CD4-positive, alpha-beta T cell treated with Interleukin-12 subunit alpha and Interleukin-12 subunit beta, for 1 hour (primary cell): ENCODE measurements at places on chromosomes 16 and 17.

GRCh38 chr16:62543516-62543915, 507.3 kb upstream of the CDH8 start:
- DNase-seq, result no peak

- no peak for DNase-seq
Measured at GRCh38 chr17:80986816-80987475, 4.7 kb upstream of the CHMP6 start.

DNA sequence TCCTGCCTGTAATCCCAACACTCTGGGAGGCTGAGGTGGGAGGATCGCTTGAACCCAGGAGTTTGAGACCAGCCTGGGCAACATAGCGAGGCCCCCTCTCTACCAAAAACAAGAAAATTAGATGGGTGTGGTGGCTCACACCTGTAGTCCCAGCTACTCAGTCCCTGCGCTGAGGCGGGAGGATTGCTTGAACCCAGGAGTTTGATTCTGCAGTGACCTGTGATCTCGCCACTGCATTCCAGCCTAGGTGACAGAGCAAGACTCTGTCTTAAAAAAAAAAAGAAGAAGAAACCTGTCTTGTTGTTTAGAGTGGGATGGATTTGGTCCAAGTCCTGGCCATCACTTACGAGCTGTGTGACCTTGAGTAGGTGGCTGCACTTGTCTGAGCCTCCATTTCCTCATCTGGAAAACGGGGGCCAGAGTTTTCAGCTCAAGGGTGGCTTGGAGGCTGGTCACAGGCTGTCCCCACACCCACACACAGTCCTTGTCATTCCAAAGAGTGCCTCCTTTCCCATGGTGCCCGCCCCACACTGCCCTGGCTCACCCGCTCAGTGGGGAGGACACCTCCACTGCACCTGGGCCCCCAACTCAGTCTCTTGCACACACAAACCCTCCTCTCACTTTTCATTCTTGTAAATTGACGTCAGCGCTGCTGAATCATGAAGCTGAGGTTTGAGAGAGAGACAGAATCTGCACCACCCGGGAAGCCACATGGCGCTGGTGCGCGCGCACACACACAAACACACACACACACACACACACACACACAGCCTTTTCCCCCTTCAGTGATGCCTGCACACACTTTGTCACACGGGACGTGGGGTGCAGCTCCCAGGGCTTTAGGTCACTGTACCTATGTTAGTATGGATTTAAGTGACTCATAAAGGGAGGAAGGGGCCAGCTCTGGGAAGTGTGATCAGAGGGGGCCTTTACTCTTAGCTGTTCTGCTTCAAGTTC, 4.2 kb downstream of the SOCS1 start:
- DNase-seq, result peak; percentile 80

- peak; percentile 20 for DNase-seq
Measured at GRCh38 chr16:1150511-1150982, 2.4 kb upstream of the CACNA1H start.

GRCh38 chr16:84988328-84989080, 22.8 kb downstream of the ZDHHC7 start:
- DNase-seq, result no peak

GRCh38 chr17:49589577-49589927, 13.9 kb downstream of the NXPH3 start:
- DNase-seq, result no peak

DNA sequence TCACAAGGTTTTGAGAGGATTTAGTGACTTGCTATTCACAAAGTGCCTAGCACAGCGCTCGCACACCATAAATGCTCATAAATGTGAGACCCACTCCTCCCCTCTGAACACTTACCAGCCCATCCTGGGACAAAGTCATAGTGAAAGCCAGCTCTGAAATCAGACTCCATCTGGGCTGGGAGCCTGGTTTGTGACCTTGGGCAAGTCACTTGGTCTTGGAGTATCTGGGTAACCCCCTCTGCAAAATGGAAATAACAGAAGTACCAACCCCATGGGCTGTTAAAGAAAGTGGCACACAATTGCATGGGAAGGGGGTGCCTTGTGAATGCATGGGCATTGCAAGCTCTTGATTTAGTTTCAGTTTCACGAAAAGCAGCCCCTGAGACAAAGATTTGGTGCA, 104.7 kb upstream of the CDH5 start:
- DNase-seq, result no peak

- no peak for DNase-seq
Measured at GRCh38 chr17:79739148-79740062, 8.7 kb downstream of the ENPP7 start.

DNA sequence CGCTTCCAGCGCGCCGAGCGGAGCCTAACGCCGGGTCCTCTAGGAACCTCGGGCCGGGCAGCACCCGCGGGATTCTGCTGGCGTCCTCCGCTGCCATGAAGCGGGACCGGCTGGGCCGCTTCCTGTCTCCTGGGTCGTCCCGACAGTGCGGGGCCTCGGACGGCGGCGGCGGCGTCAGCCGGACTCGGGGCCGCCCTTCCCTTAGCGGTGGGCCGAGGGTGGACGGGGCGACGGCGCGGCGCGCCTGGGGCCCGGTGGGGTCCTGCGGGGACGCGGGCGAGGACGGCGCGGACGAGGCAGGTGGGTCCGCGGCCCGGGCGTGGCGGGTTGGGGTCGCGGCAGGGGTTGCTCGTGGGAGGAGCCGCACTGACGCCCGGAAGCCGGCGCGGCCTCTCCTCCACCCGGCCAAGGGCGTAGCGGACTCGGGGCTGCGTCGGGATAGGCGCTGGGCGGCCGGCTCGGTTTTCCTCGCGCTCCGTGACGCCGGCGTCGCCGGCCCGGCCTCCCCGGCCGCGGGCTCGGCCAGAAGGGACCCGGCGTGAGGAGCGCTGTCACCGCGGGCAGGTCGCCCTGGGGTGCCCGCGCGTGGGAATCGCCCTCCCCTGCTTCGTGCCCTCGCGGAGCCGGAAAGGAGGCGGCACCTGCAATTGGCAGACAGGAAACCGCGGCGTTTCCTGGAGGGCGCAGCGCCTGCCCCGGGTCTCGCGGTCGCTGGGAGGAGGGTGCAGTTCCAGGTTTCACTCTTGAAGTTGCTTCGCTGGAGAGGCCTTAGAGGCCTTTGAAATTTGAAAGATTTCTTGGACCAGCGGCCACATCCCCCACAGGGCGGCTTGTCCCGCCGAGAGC, 432 bp downstream of the ZNF276 start:
- peak; percentile 93 for DNase-seq

DNA sequence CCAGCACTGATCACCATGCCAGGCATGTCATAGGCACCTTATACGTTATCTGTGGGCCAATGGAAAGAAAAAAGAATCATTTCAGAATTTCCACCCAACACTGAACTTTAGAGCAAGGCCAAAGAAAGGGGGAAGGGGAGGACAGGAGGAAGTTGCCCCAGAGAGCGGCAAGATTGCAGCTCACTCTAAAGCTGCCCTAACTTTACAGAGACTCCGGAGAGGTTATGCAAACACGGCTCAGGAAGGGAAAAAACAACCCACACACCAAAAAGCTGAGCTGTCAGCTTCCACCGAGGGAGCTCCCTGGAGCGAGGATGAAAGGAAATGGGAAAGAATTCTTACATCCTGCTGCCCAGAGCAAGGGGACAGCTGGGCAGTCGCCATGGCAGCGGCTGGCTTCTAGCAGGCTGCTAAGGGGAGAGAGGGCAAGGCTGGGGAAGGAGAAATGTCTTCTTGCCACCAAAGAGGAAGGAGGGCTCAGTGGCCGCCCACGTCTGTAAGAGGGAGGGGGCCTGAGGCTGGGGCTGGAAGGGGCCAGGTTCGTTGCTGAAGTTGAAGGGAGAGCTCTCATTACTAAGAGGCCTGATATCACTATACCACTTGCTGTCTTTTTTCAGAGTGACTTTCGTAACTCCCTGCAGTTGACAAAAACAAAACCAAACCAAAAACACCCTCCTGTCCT, 18.2 kb downstream of the COTL1 start:
- peak; percentile 58 for DNase-seq

- no peak for DNase-seq
Measured at GRCh38 chr17:18937981-18938691, 13.8 kb upstream of the SLC5A10 start.

DNA sequence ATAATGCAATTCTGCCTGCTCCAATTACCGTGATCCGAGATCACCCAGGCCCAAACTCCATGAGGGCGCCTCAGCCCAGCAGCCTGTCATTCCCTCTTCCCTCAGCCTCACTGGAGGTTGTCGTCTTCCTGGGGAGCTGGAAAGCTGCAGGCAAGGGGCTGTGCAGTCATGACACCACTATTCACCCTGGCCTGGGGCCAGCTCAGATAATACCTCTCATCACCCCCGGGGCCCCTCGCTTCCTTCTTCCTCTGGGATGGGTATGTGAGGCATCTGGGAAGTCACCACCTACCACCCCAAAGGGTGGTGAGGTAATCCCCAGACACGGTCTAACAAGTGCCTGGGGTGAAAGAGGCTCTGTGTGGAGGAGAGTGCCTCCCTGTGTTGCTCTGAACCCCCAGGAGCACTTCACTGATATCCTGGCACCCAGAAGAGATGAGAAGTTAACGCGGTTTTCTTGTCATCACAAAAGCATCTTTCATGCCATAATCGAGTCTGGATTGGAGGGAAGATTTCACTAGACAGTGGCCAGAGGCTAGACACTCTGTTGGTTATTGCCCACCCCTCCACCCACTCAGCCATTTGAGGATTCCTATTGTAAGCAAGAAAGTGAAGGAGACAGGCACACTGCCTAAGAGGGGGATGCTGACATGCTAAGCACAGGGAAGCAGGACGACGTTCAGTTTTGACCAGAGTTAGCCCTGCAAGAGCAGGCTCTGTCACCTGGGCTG, 18.4 kb downstream of the CFAP20 start:
- no peak for DNase-seq

DNA sequence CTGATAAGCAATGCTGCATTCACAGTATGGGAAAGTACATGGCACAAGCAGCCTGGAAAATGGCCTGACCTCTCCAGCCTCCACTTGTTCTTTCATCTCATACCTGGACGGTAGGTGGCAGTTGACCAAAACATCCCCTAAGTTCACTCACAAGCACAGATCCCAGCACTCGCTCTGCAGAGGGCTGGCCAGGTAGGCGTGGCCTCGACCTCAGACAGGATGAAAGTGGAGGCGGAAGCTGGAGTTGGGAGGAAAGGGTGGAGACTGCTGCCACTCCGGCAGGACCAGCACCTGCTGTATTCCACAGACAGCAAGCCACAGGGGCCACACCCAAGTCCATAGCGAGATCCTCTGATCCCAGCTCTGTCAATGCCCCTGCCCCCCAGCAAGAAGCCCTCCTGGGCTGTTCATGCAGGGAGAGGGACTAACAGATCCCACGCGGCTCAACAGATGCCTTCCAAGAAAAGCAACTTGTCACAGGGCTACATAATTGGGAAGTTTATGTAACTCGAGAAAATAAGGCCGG, 31.3 kb downstream of the ZCCHC14 start:
- DNase-seq, result peak; percentile 20

DNA sequence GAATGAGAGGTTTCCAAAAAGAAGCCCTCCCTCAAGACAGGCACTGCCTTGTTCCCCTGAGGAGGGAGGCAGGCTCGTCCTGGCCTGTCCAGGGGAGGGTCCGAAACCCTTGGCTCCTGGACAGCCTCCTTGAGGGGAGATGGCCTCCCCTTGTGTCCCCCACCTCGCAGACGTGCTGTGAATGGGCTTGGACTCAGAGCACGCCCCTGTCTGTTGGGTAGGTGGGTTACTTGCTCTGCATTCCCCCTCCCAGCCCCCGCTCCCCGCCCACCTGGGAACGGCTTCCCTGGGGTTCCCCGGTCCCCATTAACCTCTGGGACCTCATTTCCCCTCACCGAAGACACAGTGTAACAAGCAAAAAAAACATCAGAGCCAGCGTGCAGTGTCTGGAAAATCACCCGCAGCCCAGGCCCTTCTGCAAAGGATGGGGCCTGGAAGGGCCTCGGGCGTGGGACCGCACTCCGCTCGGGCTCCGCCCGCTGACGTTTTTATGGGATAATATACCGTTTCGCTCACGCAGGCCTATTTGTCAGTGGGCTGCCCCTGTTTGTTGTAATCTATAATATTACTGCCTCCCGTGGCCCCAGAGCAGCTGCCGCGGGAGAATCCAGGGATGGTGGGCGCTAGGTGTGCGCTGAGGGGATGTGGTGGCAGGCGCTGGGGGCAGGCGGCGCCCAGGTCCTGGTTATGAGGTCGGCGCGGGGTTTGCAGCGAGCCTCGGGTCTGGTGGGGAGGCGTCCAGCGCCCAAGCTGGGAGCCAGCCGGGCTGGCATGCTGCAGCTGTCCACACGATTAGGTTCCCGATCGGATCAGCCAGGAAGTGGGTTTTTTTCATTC, 11.1 kb downstream of the BAHCC1 start:
- DNase-seq, result no peak

DNA sequence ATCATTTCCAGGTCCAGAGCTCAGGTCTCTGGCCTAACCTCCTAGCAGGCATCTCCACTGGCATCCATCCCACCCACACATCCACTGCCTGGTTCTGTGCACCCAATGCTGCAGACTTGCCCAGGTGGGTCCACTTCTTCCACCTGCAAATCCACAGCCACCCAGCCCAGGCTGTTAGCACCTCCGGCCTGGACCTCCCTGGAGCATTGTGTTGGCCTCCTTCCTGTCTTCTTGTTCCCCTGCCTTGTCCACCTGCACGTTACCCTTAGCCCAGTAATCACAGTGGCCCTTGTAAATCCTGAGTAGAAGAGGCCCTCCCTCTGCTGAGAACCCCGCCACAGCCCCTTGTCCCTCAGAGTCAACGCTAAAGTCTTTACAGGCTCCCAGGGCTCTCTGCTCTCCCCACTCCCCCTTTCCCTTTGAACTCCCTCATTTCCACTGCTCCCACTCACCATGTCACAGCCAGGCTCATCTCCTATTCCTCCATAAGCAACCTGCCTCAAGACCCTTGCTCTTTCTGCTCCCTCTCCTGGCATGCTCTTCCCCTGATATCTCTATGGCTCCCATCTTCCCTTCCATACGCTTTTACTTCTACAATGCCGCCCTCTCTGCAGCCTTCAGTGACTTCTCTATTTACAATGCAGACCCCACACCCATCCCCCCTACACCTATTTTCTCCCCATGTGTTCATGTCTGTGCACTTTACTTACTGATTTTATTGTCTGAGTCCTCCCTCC, 288.8 kb downstream of the FOXL1 start:
- DNase-seq, result no peak

GRCh38 chr16:57358527-57359095, at the start of gene CCL22:
Gene CCL22, plus strand, starts transcription at chr16:57358783. Its CDS starts 34 bp downstream, at chr16:57358817.
- DNase-seq, result no peak

GRCh38 chr17:511001-511698, 158.5 kb upstream of the RPH3AL start:
- DNase-seq, result no peak

GRCh38 chr17:1912146-1912545, 82.3 kb downstream of the RPA1 start:
- no peak for DNase-seq

- no peak for DNase-seq
Measured at GRCh38 chr17:29238133-29238850, 8.4 kb upstream of the CRYBA1 start.

GRCh38 chr17:1328437-1328836, 49.0 kb downstream of the TRARG1 start:
- no peak for DNase-seq

GRCh38 chr16:67170168-67170948, at the start of gene NOL3:
Gene NOL3, plus strand, starts transcription at chr16:67170538.
- DNase-seq, result peak; percentile 38
